ENCODE measurements at places on chromosomes 3 and 15. TPM values are rescaled to one million over a fixed set of nuclear protein-coding genes. Genes with fewer than 3 reads are reported as not detected.

The HEXA gene
- total RNA-seq: 59.5 TPM

The KCNAB1 gene
- 6.3 TPM for total RNA-seq

The OXTR gene
- 0.62 TPM for total RNA-seq

The CFAP92 gene
- 0.10 TPM for total RNA-seq

The CORO2B gene
- 2.3 TPM for total RNA-seq

The KBTBD13 gene
- 2.6 TPM for total RNA-seq

The GABRA5 gene
- 0.62 TPM for total RNA-seq

GRCh38 chr3:141448606-141449220 is 38.1 kb upstream of the RASA2 start:
- DNase-seq: no peak

GRCh38 chr3:51156147-51156546 is 228.9 kb upstream of the MANF start:
- no peak for DNase-seq

GRCh38 chr3:176767385-176767784 is 429.9 kb downstream of the TBL1XR1 start:
- DNase-seq: no peak

DNA sequence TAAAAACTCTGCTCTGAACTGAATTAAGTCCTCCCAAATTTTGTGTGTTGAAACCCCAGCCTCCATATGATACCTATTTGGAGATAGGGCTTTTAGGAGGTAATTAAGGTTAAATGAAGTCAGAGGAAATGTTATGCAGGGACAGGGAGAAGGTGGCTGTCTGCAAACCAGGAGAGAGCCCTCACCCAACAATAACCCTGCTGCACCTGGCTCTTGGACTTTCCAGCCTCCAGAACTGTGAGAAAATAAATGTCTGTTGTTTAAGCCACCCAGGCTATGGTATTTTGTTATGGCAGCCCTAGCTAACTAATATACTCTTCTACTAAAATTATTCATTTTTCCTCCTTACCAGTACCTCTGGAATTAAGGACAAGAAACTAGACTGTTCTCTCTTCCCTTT is 79.5 kb downstream of the MEIS2 start:
- DNase-seq: no peak

GRCh38 chr15:67892559-67893377 is 52.9 kb upstream of the RNU6-1 start:
- no peak for DNase-seq

DNA sequence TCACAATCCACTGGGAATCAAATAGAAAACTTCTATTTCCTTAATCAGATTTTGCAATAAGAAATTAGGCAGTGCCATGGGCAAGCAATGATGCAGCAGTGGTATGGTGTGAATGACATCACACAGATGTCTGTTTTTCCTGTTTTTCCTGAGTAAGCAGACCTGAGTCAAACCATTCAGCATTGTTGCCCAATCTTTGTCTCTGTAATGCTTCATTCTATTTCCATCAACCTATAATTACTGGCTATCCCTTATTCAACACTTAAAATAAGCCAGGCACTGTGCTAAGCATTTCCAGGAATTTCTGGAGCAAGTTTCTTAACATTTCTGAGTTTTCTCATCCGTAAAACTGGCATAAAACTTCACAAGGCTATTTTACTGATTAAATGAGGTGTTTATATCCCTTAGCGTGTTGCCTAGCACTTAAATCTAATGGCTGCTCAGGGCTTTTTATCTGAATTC is 11.3 kb upstream of the OXSR1 start:
- peak; percentile 37 for DNase-seq

GRCh38 chr3:45021524-45022297 is 4.4 kb upstream of the CLEC3B start:
- DNase-seq: peak; percentile 91

DNA sequence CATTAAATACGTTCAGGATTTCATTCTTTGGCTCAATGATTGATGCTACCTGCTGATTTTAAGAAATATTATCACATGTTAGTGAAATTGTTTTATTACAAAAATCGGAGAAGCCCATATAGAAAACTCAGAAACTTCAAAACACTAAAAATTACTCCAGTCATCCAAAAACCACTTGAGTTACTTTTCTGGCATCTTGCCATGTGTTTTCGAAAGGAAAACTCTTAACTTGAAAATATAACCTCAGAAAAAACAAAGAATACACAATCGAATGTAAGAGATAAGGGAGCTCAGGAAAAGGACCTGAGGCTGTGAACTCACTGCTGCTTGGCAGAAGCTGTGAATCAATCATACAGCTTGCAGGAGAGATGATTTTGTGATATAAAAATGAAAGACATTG is 151.3 kb upstream of the SLITRK3 start:
- DNase-seq: peak; percentile 1

DNA sequence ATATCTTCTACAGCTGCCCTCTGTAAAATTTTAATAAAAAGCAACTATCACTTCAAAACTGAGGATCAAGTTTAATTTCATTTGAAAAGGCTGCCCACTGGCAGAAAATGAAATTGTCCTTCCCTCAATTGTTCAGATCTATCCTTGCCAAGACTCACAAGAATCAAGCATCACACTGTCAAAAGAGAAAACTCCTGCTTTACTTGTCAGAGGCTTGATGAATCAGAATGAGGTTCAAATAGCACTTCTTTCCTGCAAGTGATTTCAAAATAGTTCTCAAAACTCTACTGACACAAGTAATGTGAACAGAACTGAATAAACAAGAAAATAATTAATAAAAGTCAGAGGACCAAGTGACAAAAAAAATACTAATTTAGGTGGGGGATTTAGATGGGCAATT is 70.6 kb downstream of the GOLIM4 start:
- no peak for DNase-seq

GRCh38 chr3:177742273-177742672 is 545.0 kb upstream of the TBL1XR1 start:
- no peak for DNase-seq
